Left kidney (tissue), 8 donors: ENCODE measurements at places on chromosomes 3 and 15. TPM values are rescaled to one million over a fixed set of nuclear protein-coding genes. Genes with fewer than 3 reads are reported as not detected.

GRCh38 chr15:65106011-65106590 lies 8.9 kb downstream of the UBAP1L start:
- DNase-seq: no peak

- DNase-seq: no peak
Observed at GRCh38 chr15:59177317-59177660, 29.4 kb upstream of the LDHAL6B start.

DNA sequence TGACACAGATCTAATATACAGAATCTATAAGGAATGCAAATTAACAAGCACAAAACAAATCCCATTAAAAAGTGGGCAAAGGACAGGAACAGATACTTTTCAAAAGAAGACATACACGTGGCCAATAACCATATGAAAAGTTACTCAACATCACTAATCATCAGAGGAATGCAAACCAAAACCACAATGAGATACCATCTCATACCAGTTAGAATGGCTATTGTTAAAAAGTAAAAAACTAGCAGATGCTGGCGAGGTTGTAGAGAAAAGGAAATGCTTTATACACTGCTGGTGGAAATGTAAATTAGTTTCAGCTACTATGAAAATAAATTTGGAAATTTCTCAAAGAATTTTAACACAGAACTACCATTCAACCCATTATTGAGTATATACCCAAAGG lies 50.7 kb downstream of the ADAMTS17 start:
- no peak for DNase-seq

- DNase-seq: no peak
Observed at GRCh38 chr15:88920186-88920891, 7.2 kb upstream of the MFGE8 start.

DNA sequence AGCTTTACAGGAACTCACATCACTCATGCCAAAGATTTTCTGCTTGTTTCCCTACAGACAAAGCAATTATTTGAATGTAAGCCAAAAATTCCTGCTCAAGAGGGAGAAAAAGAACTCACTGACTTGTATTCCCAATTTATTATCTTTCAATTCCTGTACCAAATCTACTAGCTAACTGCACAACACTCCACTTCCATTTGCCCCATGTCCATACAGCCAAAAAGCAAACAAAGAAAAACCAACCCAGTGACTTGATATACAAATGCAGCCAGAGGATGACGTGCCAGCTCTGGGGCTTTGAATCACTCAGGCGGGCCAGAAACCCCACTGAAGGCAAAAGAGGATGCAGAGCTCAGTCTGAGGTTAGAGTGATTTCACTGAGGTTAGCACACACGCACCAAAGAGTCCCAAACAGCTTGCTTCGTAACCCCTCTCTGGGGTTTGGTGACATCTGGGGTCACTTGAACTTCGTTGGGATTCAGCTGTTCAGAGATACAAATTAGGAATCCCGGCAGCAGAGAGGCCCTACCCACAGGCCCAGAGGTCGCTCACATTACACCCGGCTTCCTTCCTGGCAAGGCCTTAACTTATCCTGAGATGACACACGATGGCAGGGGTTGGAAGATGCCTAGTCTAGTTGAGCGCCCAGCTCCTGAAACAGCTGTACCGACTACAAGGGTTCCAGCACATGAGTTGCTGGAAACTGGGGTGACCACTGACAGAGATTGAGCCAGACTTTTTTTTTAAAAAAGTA lies 1.6 kb downstream of the RFTN1 start:
- no peak for DNase-seq

DNA sequence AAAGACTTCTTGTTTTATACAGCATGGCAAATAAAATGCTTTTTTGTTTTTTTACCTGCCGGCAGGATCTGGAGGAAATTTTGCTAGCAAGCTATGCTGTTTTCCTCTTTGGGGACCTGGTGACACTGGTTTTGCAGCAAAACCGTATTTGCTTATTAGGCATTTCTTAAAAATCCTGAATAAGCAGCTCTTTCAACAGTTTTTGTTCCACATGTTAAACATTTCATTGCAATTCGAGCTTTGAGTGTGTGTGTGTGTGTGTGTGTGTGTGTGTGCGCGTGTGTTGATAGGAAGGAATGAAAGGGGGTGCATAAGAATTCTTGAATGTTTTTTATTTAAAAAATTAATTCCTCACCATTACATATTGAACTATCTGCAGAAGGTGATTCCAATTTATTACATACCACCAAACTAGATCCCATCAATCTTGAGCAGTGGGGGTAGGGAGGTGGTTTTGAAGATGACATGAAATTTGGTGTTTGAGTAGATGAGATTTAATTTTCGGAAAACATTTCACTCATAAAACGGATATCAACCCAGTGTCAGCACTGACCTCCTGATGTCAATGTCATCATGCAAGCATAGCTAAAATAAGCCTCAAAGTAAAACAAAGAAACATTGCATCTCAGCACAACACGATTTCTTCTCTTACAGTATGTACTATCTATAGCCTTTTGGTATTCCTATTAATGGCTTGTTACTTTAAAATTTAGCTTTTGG lies 17.3 kb downstream of the ZBTB38 start:
- DNase-seq: no peak

CCNB2 gene
- 61.4 TPM for polyA plus RNA-seq

CTXN2 gene
- polyA plus RNA-seq: 0.12 TPM

MUSTN1 gene
- polyA plus RNA-seq: 0.38 TPM

EPHA6 gene
- 1.2 TPM for polyA plus RNA-seq

GRCh38 chr15:42270551-42270950 lies 2.5 kb upstream of the GANC start:
- no peak for DNase-seq

DNA sequence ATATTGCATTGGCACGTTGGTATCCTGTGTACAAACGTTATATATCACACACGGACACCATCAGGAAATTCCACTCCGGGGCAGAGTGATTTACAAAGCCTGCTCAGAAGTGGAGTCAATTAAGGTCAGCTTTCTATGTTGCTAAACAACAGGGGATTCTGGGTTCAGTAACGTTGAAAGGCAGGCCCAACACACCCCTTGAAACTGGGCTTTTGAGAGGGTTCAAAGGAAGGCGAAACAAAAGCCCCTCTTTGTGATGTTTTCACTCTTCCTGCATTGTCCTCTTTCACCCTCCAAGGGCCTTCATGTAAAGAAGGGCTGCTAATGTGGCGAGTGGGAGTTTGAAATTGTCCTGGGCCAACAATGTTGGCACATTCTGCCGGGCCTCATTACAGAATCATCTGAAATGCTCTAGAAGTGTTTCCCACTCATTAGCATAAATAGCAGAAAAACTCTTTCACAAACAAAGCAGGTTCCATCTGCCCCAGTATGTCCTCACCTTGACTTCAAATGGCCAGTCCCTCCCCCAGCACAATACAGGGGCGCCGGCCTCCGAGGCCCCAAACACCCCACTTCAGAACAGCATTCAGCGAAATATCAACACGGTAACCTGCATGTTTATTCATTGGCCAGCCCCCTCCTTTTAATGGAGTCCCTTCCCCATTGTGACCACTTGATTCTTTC lies 76.4 kb downstream of the HES1 start:
- no peak for DNase-seq

DNA sequence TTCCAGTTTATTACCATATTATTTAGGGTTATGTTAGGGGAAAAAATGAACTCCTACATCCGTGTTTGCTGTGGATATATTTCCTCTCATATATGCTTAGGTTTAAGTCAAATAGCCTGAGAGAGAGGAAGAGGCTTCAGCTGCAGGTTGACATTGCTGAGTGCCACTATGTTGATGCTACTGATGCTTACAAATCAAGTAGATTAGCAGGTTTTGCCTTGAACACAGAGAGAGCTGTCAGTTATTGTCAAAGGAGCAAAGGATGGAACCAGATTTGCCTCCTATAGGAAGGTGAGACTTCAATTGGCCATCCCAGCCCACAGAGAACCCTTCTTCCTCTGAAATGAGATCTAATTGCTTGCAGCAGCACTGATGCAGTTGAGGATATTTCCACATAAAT lies 339.2 kb downstream of the CADM2 start:
- DNase-seq: no peak

RFTN1 gene
- polyA plus RNA-seq: 28.8 TPM

GNAT1 gene
- not detected for polyA plus RNA-seq
